ENCODE measurements at places on chromosomes 11 and 22.

GRCh38 chr22:38440747-38441350, 14.2 kb downstream of the KCNJ4 start:
- DNase-seq: no peak

DNA sequence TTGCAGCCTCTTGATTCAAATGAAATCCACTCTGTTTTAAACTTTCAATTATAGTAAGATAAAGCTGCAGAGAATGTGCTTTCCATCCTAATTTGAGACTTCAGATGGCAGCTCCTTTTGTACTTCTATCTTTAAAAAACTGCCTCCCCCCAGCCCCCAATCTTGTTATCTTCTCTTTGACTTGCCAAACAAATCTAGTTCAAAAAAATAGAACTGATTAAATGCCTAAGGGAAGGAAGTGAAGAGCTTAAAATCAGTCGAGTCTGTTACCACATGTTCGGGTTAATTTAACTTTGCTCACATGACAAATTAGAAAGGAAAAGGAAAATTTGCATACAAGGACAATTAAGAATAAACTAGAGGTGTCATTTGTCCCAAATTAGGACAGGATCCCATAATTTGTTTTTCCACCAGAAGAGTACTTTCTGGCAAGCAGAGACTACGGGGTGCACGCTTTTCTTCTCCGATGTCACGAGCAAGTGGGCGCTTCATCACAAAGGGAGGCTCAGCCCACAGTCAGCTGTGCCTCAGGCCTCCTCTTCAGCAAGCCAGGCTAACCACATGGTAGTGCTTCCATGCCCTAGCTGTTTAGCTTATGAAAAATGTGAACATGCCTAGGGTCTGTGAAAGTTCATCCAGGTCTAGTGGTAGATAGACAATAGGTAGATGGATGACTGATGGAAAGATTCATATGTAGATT, 69.0 kb upstream of the LDLRAD3 start:
- no peak for DNase-seq

DNA sequence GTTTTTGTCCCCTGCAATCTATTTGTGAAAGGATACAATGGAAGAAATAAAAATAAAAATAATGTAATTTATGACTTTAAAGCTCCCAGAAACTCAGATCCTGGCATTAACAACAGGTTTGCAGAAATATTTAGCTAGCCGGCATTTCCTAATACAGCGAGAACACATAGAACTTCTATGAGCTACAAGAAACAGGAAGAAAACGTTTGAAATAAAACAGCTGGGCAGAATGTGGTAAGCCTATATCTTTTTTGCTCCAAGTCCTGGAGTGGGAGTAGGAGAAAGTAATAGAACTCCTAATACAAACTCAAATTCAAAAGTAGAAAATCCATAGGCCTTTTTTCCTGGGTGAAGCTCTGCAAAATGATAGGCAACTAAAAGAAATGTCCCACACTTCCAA, 29.6 kb upstream of the FIBIN start:
- DNase-seq: no peak

DNA sequence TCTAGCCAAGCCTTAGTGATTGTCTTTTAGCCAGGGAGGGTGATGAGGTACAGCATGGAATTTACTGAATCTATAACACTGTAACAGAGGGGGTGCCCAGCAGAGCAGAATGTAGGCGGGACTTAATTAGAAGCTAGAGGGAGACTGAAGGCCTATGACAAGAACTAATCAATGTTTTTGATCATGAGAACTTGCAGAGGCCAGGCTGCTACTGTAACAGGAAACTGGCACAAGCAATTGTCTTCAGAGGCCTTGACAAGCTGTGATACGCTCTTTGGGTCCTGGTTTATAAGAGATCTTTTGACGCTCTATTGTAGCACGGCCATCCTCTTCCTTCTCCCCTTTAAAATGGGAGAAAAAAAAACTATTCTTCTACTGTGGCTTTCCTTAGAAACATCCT, 1297.3 kb downstream of the JRKL start:
- DNase-seq: no peak

- no peak for DNase-seq
These were observed 46.8 kb upstream of the MYO18B start for GRCh38 chr22:25695146-25695545.

GRCh38 chr11:117313828-117314768, 2.0 kb downstream of the BACE1 start:
- no peak for DNase-seq

GRCh38 chr22:25698461-25698860, 43.5 kb upstream of the MYO18B start:
- DNase-seq: no peak

DNA sequence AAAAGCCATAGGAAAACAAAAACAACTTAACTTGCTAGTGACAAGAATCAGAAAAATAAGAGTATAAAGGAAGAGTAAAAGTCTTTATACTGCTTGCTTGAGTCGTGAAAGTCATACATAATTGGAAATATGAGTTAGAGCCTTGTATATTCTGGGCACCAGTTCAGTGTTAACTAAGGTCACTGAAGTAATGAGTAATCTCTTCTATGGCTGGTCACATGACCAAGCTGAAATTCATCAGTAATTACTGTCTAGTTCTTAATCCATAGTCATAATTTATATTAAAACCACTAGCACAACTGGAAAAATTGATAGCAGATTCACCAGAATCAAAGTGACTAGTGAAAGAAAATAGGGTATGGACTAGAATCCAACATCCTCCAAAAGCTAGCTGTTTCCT, 84.4 kb upstream of the SLC5A12 start:
- DNase-seq: no peak

DNA sequence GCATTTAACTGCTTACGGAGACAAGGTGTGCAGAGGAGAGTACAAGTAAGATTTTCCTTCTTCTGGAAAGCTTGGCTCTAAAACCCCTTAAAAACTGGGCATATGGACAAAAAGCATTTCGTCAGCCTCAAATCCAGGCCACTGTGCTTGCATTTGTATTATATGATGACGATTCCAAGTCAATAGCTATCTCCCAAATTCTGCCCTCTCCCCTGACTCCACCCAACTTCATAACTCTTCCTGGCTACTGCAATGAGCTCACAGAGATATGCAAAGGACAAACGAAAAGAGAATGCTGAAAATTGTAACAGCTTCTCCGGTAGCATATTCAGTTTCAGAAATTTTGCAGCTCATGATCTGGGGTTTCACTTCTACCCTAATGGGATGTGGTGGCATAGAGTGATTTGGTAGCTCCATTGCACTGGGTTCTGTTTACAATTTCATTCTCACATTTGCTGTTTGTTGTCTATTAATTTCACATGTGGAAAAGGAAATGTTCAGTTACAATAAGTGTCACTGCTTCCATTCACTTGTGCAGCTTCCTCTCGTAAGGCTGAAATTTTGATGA, 45.6 kb upstream of the CHRM4 start:
- no peak for DNase-seq

- no peak for DNase-seq
These were observed 3.9 kb downstream of the MSANTD2 start for GRCh38 chr11:124796312-124796711.

GRCh38 chr11:1652771-1653540, 23.4 kb downstream of the KRTAP5-5 start:
- peak; percentile 82 for DNase-seq

GRCh38 chr22:29654420-29654819, 51.0 kb downstream of the NF2 start:
- no peak for DNase-seq

DNA sequence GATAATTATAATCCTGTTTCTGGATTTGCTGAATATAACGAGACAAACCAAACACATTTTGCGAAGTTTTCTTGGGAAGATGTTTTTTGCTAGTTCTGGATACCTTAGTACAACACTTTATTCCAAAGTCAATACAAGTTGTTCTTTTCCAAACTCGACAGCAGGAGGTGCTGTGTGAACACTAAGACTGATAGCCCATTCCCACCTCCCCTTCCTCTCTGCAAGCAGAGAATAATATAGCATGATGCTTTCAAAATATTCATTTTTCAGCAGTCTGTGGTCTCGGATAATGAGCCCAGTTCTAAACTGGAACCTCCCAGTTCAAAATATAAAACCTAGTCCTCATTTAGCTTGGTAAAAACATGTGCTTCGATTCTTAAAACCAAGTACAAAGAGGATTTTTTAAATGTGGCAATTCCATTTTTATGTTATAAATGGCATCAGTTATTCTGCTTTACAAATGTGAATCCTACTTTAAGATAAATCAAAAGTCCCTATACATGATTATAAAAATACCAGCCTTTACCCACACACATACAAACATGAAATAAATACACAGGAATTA, 129.1 kb downstream of the DCDC1 start:
- DNase-seq: peak; percentile 33

GRCh38 chr22:43018615-43019014, 3.7 kb upstream of the PACSIN2 start:
- no peak for DNase-seq

DNA sequence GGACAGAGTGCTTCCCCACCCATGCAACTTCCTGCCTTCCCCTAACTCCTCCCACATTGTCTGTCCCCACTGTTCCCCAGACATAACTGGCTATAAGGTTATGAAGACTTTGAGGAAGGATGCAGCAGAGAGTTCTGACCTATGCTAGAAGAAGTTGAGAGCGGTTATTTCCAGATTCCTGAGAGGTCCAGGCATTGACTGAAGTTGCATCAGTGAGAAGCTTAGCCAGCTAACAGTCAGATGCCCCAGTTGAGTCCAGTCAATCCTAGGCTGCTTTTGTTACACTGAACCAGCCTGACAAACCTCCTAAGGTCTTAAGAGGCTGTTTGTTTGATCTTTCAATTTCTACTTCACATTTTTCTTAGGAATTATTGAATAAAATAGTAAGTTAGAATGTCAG, 937.9 kb upstream of the CCDC90B start:
- DNase-seq: no peak

GRCh38 chr22:39723899-39724351, 153.4 kb downstream of the CACNA1I start:
- no peak for DNase-seq

- peak; percentile 44 for DNase-seq
These were observed 799 bp downstream of the CCDC88B start for GRCh38 chr11:64340671-64341335.

GRCh38 chr11:1389103-1389931, 417 bp upstream of the BRSK2 start:
- peak; percentile 97 for DNase-seq

- no peak for DNase-seq
These were observed 70.5 kb upstream of the PRDM11 start for GRCh38 chr11:45075952-45076351.

DNA sequence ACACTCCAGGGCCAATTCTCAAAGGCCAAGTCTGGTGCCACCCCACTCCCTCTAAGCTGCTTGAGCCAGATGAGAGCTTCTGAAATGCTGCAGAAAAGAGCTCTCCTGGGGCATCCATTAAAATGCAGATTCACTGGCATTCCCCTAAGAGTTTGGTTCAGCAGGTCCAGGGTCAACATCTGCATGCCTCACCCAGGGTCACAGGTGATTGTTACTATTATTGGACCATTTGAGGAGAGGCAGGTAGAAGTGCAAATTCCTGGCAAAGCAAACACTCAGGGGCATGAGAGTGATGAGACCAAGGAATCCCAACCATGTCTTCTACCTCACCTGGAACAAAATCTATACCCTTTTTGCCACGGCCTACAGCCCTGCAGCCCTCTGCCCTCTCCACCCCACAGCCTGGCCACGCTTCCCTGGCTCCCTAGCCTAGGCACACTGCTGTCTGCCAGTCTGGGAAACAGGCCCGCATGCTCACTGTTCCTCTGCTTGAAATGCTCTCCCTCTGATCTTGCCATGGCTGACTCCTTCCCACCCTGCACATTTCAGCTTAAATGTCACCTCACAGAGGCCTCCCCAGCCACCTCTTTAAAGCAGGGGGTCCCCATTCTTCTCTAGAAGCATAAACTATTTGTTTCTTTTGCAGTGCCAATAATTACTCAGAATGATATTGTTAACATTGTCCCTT, 4.4 kb upstream of the P2RX6 start:
- no peak for DNase-seq

DNA sequence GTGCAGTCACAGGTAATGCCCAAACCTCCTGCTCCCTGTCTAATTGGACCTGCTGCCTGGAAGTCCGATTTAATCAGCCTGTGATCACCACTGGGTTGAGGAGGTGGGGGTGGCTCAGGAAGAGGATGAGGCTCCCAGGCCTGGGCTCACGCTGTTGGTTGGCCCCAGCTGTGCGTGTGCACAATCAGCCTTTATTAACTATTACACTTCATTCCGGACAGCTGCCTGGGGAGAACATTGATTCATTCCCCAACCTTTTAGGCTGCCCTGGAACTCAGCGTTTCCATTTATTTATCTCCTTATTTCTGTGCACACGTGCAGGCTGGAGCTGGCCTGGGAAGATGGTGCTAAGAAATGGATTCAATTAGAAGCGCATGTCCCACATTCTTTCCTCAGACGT, 123.4 kb downstream of the DSCAML1 start:
- no peak for DNase-seq

DNA sequence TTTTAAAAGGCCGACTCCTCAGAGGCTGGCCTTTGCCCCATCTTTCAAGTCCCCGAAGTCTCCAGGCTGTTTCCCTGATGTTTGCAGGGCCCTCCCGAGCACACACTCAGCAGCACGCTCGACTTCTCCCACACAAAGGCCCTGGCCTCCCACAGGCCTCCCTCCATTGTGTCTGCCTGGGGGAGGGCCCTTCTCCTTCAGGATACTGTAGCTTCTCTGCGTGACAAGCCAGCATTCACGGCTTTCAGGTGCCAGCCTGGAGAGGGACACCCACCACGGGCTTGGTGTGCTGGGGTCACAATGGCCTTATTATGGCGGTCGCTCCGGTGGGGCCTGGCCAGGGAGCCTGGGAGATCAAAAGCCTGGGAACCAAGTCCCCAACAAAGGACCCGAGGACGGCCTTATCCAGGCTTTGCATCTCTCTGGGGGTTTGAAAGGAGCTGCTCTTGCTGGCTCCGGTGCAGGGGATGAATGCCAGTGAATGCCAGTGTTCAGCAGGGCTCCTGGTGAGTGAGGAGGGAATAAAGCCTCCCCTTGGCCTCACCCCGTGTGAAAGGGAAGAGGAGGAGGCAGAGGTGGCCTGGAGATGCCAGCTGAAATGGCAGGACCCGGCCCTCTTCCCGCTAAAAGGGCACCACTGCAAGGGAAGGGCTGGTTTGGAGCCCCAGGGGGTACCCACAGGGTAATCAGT, 55.0 kb downstream of the TRAF6 start:
- no peak for DNase-seq

DNA sequence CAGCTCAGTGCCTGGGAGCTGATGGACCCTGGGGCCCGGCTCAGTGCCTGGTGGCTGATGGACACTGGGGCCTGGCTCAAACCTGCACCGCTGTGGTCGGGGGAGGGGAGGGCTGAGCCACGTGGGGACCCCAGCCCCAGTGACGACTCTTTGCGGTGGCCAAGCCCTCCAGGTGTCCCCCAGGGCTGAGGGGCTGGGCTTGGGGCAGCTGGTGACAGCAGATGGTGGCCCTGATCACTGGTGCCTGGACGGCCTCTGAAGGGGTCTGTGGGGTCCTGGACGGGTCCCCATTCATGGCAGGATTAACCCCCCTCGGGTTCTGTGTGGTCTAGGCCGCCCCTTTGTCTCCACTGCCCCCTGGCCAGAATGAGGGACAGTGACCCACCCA, 3.4 kb upstream of the MUC5B start:
- peak; percentile 10 for DNase-seq

DNA sequence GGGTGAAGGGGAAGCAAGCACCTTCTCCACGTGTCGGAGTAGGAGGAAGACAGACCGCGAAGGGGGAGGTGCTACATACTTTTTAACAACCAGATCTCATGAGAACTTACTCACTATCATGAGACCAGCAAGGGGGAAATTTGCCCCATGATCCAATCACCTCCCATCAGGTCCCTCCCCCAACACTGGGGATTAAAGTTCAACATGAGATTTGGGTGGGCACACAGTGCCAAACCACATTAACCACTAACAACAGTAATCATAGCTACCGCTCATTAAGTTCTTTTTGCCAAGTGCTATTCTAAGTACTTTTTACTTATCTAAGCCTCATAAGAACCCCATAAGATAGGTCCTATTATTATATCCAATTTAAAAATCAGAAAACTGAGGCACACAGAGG, 450.5 kb upstream of the DDI1 start:
- no peak for DNase-seq

Data from right hindlimb (tissue), 1 donor.